ENCODE measurements at places on chromosomes 2 and 18.

GRCh38 chr18:30016179-30016578 is 1026.4 kb downstream of the DSC3 start:
- DNase-seq, result no peak

GRCh38 chr2:31222071-31222470 is 4.8 kb upstream of the CAPN14 start:
- no peak for DNase-seq

- no peak for DNase-seq
Measured at GRCh38 chr2:133599211-133599803, 31.0 kb upstream of the NCKAP5 start.

- no peak for DNase-seq
Measured at GRCh38 chr2:105680357-105680756, 64.4 kb upstream of the NCK2 start.

DNA sequence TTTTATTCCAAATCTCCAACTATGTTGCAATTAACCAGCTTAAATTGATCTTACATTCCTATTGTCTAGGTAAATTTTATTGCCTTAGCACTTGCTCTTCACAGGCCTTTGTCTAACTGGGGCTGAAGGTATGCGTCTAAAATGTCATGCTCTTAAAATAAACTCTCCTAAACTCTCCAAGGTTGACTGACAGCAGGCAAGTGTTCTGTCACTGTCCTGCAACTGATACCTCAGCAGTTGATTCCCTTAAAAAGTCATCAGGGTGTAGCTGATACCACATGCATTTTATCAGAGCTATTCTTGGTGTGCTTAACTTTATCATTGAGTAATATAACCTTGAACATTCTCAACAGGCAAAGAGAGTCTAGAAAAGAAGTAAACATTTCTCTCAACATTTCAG is 680 bp downstream of the TTN start:
- DNase-seq, result no peak

- DNase-seq, result no peak
Measured at GRCh38 chr18:23207191-23207955, 72.1 kb downstream of the CABLES1 start.

GRCh38 chr2:96238266-96238665 is 27.5 kb downstream of the TMEM127 start:
- DNase-seq, result no peak

DNA sequence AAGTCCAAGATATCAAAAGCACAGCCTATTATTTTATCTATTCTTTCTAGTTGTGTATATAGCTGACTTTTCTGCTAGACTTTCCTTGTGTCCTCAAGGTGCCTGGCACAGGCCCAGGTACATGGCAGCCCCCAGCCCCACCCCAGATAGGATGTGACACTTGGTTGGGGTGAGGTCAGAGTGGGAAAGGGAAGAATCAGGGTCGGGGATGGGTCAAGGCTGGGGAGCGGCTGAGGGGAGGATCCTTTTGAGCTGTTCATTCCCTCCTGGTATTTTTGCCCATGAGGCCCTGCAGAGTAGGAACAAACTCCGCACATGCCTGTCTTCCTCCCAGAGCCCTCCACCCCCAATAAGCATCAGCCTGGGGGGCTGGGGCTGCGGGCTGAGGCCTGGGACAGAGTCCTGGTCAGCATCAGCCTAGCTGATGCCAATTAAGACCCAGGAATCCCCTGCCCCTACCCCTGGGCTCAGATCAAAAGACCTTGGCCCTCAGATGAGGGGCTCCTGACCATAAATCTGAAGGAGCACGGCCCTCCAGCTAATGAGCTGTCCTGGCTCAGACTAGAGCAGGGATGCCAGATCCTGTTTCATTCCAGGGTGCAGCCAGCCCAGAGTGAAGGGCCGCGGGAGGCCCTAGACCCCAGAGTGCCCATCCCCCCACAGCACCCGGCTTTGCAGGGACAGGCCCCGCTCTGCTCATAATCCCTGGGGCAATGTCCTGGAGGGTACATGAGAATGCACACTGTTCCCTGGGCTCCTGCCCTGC is 85.3 kb downstream of the SDC1 start:
- no peak for DNase-seq

GRCh38 chr18:26309281-26309680 is 83.0 kb downstream of the TAF4B start:
- DNase-seq, result no peak

- DNase-seq, result no peak
Measured at GRCh38 chr2:7785700-7786099, 868.5 kb downstream of the RNF144A start.

DNA sequence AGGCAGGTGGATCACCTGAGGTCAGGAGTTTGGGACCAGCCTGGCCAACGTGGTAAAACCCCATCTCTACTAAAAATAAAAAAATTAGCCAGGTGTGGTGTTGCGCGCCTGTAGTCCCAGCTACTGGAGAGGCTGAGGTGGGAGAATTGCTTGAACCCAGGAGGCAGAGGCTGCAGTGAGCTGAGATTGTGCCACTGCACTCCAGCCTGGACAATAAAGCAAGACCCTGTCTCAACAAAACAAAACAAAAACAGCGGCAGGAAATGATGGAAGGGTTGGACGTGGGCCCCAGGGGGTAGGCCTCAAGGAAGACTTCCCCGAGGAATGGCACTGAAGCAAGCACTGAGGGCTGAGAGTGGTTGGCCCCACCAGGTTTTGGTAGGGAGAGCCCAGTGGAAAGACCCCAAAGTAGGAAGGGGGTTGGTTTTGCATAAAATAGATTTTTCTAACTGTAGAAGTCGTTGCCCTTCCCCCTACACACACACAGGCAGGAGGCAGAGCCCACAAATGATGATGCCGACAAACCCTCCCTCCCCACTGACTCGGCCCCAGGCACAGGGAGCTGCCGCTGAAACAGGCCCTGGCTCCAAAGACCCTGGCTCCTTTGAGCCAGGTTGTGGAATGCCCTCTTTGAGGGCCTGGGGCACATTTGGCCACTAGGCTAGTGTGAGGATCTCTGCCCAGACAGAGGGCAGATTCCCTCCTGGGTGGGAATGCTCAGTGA is 104.8 kb downstream of the CABLES1 start:
- DNase-seq, result no peak

- DNase-seq, result no peak
Measured at GRCh38 chr2:109497911-109498870, 115.6 kb downstream of the SEPTIN10 start.

DNA sequence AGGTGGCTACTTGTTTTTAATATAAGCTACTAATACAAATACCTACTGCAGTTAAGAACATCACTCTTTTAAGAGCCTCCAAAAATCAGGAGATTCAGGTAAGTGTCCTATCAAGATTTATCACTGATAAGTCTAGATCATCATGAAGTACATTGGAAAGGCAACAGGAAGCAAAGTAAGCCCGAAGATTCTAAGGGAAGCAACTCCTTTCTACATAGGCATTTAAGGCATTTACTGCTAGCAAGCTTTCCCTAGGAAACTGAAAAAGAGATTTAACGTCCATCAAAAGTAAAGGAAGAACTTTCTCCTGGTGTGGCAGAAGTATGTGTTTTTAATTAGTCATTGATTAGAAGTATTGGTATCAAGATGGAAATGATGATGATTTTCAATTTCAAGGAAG is 3.7 kb downstream of the STK17B start:
- DNase-seq, result no peak

DNA sequence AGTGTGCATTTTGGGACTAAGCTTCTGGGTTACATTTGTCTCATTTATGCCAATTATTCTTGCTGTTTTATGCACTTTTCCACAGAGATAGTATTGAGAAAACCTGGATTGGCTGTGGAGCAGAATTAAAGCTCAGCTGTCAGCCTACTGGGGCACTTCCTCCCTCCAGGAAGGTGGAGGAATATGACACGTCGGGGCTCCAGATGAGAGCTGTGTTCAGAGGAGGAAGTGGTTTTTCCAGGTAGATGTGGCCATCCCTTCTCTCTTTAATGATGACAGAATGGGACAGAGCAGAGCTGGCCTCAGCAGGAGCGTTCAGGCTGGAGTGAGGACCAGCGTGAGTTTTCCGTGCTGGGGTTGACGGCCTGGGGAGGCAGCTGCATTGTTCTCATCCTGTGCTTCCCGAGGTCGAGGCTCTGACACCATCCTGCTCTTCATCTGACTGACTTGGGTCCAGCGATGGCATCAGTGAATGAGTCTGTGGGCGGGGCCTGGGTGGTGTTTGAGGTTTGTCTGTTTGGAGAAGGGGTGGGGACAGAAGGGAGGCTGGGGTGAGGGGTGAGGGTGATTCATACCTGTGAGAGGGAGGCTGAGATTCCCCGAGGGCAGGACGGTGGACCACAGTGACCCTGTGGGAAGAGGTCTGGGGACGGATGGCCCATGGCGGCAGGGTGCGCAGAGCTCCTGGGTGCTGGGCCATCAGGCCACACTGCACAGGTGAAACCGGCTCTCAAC is 207.0 kb downstream of the LDLRAD4 start:
- DNase-seq, result no peak

DNA sequence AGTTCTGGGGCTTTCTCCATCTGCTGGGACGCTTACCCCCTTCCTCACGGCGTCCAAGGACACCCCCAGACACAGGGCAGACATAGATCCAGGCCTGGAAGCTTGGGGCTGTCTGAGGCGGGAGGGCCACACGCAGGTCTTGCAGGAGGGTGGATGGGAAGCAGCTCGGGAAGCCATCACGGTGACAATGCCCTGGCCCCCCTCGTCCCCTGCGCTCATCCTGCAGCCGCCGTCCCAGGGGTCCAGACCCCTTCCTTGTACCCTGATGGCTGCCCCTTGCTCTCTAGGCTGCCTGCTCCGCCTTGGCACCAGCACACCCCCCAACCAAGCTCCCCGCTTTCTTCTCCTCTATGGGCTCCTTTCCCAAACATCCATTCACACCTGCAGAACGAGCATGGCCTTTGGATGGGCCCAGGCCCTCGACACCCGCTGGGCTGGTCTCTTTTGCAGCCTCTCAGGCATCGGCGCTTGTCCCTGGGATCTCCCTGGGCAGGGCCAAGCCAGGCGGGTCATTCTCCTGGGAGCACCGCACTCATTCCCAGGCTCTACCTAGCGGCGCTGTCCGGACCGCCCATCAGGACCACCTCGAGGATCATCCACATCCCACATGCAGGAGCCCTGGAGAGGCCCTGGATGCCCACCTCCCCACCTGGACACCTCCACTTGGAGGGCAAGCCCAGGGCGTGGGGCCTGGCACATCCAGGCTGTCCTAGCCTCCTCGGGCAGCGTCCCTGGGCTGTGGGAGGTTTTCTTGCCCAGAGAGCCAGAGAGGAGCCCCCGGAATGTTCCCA is 274.9 kb downstream of the NDUFA10 start:
- no peak for DNase-seq

- no peak for DNase-seq
Measured at GRCh38 chr2:145652571-145653545, 1132.9 kb upstream of the ZEB2 start.

GRCh38 chr18:13175754-13176210 is 42.8 kb upstream of the LDLRAD4 start:
- DNase-seq, result no peak

DNA sequence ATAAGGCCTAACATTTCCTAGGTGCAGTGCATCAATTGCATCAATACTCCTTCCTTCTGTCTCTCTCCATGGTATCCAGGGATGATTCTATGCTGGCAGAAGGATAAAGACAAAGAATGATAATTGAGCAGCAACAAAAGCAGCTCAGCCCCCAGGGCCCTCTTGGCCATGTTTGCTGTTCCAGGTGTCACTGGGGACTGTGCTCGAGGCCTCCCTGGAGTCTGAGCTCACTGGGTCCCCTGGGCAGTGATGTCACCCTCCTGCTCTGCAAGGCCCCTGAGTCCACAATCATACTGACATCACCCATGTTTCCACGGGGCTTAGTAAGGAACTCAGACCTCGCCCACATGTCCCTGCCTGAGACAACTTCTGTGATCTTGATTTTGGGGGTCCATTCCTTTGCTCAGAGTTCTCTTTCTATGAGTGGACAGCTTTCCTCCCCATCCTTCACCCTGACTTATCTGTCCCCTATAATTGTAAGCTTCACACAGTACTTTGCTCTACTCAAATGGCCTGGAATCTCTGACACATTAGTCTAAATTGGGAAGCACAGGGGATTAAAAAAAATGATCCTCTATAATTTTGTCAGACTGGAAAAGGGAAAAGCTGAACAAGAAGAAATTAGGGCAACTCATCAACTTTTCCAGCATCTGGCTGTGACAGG is 15.8 kb upstream of the EXOC6B start:
- DNase-seq, result no peak

Data from stimulated activated CD4-positive, alpha-beta T cell treated with anti-CD3 and anti-CD28 coated beads, Interleukin-15, amount 100 ng/mL, for 1 hour (primary cell).